ENCODE measurements at places on chromosomes 6 and 20. TPM values are rescaled to one million over a fixed set of nuclear protein-coding genes. Genes with fewer than 3 reads are reported as not detected.
A peak's percentile ranks its signal among the peaks of the same experiment; 100 is the strongest.

CSTF1 gene
- polyA plus RNA-seq = 27.1 TPM

SLC12A5 gene
- polyA plus RNA-seq = 1.3 TPM

DNA sequence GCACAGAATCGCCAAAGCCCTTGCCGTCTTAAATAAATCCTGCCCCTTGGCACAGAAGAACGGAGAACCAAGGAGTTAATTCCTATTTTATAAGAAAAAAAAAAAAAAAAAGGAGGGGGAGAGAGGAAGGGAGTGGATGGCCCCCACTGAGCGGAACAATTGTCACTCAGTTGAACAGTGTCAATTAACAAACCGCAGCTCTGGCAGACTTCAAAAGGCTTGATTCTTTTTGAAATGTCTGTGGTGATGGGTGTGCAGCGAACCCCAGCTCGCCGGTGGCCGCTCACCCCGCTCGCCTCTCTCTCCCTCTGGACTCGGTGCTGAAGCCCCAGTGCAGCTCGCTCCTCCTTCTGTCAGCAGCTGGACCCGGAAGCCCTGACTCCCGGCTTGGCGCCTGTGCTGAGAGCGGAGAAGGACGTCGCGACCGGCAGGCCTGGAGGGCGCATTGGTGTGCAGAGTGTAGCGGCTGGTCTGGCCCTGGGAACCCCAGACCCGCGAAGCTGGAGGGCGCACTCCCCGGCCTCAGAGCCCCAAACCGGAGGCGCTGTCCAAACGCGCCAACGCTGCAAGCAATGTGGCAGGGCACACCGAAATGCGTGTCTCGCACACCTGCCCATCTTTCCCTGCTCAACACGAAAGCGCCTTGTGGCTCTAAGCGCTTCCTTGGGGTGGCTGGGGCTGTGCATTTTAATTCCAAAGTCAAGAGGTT lies 3.4 kb downstream of the LINC00237 start:
- peak; percentile 32 for DNase-seq

DNA sequence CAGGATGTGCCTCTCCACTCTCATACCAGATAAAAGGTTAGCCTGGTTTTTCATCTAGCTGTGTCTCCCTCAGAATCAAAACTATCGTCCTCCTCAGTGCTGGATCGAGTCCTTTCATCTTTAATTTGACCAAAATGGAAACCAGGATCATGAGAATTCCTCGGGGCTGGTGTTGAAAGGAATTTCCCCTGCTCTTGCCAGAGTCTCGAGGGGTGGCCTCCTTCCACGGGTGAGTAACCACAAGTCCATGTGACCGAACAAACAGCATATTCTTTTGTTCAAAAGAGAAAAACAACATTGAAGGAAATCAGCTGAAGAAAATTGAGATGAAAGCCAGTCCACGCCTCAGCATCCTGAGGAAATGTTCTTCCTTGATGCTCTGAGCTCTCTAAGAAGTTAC lies 165.9 kb upstream of the CDYL start:
- peak; percentile 29 for DNase-seq

- no peak for DNase-seq
These were observed 35.5 kb upstream of the GJA1 start for GRCh38 chr6:121399966-121400365.

DNA sequence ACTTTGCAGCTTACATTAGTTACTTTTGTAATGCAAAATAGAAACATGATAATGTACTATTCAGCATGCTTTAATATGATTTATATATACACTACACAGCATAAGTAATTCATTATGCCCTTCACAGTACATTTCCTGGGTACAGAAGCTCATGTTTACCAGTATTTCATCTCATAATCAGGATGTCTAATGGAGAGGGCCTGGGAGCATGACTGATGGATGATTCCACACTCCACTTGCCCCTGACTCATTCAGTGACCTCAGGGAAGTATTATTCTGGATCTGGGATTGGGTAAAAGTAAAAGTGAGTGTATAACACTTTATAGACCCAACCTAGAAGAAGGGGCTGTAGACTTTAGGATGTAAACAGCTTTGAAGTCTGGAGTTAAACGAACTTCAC lies 31.4 kb upstream of the BACH2 start:
- DNase-seq = no peak

- no peak for DNase-seq
These were observed 106.3 kb downstream of the RNF144B start for GRCh38 chr6:18493382-18493891.

DNA sequence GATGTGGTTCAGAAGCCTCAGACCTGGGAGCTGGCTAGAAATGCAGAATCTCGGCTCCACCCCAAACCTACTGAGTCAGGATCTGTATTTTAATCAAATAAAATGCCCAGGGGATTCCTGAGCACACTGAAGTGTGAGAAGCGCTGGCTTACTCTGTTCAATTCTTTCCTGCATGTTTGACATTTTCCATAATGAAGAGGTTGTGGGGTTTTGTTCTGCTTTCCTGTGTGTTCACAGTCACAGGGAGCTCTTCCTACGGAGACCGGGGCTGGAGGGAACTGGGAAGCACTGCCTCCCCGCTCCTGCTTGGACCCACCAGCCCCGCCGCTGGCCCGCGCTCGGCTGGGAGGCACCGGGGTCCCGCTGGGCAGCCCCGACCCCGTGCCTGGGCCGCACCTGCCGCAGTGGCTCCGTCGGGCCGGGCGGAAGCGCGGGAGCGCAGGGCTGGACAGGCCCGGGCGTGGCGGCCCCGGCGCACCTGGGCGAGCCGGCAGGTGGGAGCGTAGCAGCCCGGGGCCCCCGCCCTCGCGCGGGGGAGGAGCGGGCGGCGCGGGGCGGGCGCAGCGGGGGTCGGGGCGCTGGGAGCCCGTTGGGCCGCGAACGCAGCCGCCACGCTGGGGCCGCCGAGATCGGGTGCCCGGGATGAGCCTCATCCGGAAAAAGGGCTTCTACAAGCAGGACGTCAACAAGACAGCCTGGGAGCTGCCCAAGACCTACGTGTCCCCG lies at the start of gene MAPK13:
TSS of gene MAPK13 (plus strand) at position 573 of the 726 bp plus-strand sequence. CDS start at position 643, 70 bp downstream.
- peak; percentile 43 for DNase-seq

DNA sequence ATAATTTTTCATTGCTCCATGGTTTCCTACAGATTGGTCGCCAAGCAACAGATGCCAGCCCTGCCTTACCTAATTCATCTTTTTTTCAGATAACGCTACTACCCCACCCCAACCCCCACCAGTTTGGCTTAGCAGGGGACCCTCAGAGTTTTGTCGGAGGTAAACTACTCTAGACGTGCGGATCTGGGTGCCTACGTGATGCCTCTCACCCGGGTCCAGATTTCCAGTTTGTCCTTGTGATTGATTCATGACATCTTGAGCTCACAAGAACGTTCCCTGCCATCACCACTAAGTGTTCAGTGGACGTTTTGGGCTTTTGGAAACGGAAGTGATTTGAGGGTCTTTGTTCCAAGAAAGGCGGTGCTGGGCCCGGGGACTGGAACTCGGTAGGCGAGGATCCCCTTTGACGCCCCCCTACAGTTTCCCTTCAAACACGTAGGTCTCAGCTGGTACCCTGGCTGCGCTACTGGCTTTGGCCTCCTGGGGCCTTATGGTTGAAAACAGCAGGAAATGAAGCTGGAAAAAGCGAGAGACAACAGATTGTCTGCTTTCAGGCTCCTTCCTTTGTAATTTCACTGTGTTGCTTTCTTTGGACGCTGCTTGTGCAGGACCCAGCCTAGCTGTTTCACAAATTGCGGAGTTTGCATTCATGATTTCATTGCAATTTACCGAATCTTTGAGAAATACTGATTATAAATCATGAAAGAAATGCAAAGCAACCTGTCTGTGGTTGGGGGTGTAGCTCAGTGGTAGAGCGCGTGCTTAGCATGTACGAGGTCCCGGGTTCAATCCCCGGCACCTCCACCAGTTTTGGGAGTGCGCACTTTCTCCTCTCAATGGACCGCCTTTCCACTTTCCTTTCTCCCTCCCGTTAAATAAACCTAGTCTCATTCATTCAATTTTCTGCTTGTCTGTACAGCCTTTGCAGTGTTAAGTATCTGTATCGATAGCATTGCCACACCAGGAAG lies 81.0 kb downstream of the GPX5 start:
- DNase-seq = peak; percentile 87

DNA sequence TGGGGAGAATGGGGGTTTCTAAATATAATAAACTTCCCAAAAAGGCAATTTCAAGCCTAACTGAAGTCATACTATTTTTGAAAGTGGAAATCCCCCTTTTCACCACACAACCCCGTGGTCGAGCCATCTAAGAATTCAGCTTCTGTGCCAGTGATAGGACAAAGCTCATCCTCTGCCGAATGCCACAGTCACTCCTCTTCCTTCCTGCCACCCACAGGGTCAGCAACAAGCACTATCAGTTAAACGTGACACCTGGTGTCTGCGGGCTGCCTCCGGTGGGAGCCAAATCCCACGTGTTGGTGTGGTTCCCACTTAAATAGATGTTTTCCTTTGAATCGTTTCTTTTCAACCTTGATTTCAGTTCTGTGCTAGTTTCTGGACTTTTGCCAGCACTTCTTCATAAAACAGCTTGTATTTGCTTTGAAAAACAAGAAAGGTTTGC lies 60.7 kb downstream of the TNFAIP3 start:
- peak; percentile 35 for DNase-seq
